ENCODE measurements at places on chromosomes 16 and 17. TPM values are rescaled to one million over a fixed set of nuclear protein-coding genes. Genes with fewer than 3 reads are reported as not detected.

UBE2O gene
- total RNA-seq: 62.4 TPM

DNA sequence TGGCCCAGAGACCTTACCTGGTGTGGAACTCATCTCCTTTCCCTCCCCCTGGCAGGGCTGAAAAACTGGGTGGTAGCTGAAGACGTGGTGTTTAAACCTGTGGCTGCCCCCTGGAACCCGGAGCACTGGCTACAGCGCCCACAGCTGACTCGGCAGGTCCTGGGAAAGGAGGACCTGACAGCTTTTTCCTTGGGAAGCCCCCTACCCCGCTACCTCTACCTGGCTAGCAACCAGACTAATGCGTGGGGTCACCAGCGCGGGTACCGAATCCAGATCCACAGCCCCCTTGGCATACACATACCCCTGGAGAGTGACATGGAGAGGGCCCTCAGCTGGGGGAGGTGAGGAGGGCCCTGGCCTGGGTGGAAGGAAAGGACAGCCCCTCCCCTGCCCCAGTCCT lies 2.0 kb upstream of the AOC3 start:
- no peak overlapping the region for H3K27ac ChIP-seq
- DNase-seq: no peak
- H3K27me3 ChIP-seq: no peaks in the 10 kb centered on the region
- H3K4me3 ChIP-seq: no peak overlapping the region

GRCh38 chr16:89119166-89119621 lies 25.5 kb downstream of the ACSF3 start:
- peaks cover 36% of the 10 kb centered on the region for H3K4me1 ChIP-seq
- no peak overlapping the region for H3K4me3 ChIP-seq
- H3K27me3 ChIP-seq: no peaks in the 10 kb centered on the region
- DNase-seq: peak; percentile 41

SGSM2 gene
- total RNA-seq: 139 TPM

DNA sequence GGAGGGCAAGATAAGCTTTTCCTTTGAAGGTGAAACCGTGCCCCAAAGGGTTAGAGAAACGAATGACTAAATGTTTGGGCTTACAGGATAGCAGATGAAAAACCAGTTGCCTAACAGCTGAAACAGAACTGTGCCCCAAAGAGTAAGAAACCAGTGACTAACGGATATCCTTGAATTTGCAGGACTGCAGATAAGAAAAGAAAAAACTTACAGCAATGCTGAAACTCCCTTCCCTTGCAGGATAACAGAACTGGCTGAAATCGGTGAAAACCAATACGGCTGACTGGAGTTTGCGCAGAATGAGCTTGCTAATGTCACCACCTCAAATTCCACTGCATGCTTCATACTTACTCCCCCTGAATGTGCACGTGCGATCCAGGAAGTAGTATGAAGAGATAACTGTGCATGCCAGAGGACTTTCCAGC lies 175.2 kb upstream of the NLRP1 start:
- no peaks in the 10 kb centered on the region for H3K4me1 ChIP-seq
- no peak overlapping the region for H3K27ac ChIP-seq
- no peak overlapping the region for H3K4me3 ChIP-seq
- no peaks in the 10 kb centered on the region for H3K36me3 ChIP-seq
- H3K27me3 ChIP-seq: peaks cover 7% of the 10 kb centered on the region
- no peak for DNase-seq

SLC12A3 gene
- total RNA-seq: 5.3 TPM

OTOP2 gene
- not detected for total RNA-seq

DNA sequence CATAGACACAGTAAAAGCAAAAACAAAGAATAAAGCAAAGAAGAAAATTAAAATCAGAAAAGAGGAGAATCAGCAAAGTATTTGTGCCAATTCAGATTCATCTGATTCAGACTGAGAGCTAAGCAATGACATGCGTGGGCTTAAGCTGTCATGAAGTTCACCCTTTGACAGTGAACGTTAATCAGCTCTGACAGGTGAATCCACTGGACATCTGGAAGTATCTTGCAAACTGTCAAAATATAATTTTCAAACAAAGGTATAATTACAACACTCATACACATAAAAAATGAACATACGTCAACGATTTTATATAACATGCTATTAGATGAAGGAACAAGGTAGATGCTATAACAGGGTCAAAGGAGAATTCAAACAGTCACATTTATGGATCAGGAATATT lies 596.3 kb upstream of the SALL1 start:
- DNase-seq: no peak
- H3K27ac ChIP-seq: no peak overlapping the region
- H3K36me3 ChIP-seq: no peaks in the 10 kb centered on the region
- H3K4me1 ChIP-seq: no peaks in the 10 kb centered on the region
- no peak overlapping the region for H3K4me3 ChIP-seq
- H3K27me3 ChIP-seq: no peaks in the 10 kb centered on the region

CTRB2 gene
- not detected for total RNA-seq

GRCh38 chr16:55568207-55568606 lies 1.7 kb downstream of the CAPNS2 start:
- no peaks in the 10 kb centered on the region for H3K36me3 ChIP-seq
- H3K4me3 ChIP-seq: no peak overlapping the region
- H3K4me1 ChIP-seq: no peaks in the 10 kb centered on the region
- no peak overlapping the region for H3K27ac ChIP-seq
- no peaks in the 10 kb centered on the region for H3K27me3 ChIP-seq
- DNase-seq: no peak

IGF2BP1 gene
- 0.27 TPM for total RNA-seq

DNA sequence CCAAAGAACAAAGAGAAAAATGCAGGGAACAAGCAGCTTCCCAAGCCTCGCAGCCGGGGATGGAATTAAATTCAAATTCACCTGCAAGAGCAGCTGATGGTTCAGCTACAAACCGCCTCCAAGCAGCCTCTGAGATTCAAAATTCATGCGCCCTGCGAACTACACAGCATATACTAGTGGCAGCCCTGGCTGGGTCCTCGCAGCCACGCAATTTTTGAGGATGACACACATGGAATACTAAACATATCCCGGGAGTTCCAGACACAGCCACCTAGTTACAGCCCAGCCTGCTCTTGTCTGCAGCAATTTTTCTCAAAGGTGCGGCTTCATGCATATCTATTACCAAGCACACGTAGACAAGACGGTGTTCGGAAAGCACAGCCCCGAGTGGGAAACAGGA lies 35.9 kb upstream of the KIFC3 start:
- no peak for DNase-seq
- H3K27me3 ChIP-seq: no peaks in the 10 kb centered on the region
- H3K36me3 ChIP-seq: no peaks in the 10 kb centered on the region
- no peaks in the 10 kb centered on the region for H3K4me1 ChIP-seq
- no peak overlapping the region for H3K4me3 ChIP-seq

- no peak overlapping the region for H3K27ac ChIP-seq
- no peak overlapping the region for H3K4me3 ChIP-seq
- no peak for DNase-seq
- no peaks in the 10 kb centered on the region for H3K4me1 ChIP-seq
These were observed 40.8 kb downstream of the MRC2 start for GRCh38 chr17:62668091-62668804.

GRCh38 chr17:69949496-69949895 lies 125.5 kb upstream of the KCNJ16 start:
- no peak for DNase-seq
- H3K27me3 ChIP-seq: no peaks in the 10 kb centered on the region
- no peak overlapping the region for H3K27ac ChIP-seq
- H3K36me3 ChIP-seq: no peaks in the 10 kb centered on the region
- no peak overlapping the region for H3K4me3 ChIP-seq

DNA sequence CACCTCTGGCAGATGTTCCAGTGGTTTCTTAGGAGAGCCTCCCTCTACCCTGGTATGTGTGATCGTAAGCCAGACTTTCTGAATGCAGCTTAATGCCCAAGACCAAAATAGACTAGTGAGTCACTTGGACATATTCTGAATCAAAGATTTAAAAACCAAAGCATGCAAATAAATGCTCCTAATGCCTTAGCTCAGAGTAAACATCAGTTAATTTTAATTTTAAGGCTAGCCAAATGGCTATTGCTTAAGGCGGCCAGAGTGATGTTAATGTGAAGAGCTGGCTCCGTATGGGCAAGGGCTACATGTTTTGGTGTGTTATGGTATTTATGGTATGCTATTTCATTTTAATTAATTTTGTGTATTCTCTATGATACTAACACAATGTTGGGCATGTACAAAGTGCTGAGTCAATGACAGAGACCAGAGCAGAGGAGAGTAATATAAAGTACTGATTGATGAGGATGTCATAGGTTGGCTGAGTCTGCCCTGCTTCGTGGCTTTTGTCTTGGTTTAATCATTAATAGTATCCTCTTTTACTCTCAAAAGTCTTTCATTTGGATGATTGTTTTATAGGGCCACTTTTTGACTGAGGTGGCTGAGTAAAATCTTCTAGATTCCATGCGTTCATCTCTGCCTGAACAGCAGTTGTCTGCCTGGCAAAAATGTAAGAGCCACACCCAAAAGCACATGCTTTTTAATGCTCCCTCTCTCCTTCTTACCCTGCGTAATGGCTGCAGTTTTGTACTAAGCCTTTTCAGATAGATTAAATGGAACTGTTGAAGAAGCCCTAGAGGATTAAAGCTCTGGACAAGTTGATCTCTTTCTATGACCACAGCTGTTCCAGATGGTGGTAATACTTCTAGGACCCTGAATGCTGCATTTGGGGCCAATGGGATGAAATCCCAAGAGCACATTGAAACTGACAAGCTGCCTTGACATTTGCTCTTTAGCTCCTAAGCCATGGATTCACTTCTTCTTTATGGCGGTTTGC lies 59.6 kb downstream of the MAP2K6 start:
- H3K27me3 ChIP-seq: no peaks in the 10 kb centered on the region
- H3K27ac ChIP-seq: no peak overlapping the region
- no peak for DNase-seq
- no peaks in the 10 kb centered on the region for H3K4me1 ChIP-seq
- H3K4me3 ChIP-seq: no peak overlapping the region

GRCh38 chr17:13753154-13753553 lies 151.4 kb upstream of the HS3ST3A1 start:
- no peaks in the 10 kb centered on the region for H3K4me1 ChIP-seq
- DNase-seq: no peak
- H3K36me3 ChIP-seq: no peaks in the 10 kb centered on the region
- H3K27ac ChIP-seq: no peak overlapping the region
- no peaks in the 10 kb centered on the region for H3K27me3 ChIP-seq
- H3K4me3 ChIP-seq: no peak overlapping the region

- no peak overlapping the region for H3K27ac ChIP-seq
- no peaks in the 10 kb centered on the region for H3K36me3 ChIP-seq
- no peak overlapping the region for H3K4me3 ChIP-seq
These were observed 127.1 kb downstream of the DYNLRB2 start for GRCh38 chr16:80667925-80668324.

DNA sequence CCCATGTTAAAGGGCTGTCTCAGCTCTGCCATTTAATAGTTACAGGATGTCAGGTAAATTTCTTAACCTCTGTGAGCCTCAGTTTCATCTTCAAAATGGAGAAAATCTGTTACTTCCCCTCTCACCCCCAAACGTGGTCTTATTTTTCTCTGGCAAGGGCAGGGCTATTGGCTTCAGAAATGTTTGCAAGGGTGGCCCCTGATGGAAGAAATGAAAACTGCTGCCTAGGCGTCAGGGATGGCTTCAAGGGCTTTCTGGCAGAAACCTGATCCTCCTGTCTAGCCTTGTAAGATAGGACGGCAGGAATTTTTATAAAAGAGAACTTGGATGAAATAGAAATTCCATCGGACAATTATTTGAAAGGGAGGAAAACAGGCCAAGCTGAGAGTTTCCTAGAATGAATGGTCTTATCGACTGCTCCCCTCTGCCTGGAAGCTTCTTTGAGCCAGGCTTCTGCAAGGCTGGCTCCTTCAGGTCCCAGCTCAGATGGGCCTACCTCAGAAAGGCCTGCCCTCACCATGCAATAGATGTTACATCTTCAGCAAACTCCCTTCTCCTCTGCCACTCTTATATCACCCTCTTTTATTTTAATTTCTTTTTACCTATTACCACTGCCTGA lies 43.0 kb upstream of the TANGO6 start:
- H3K36me3 ChIP-seq: no peaks in the 10 kb centered on the region
- no peak overlapping the region for H3K4me3 ChIP-seq
- H3K27me3 ChIP-seq: no peaks in the 10 kb centered on the region
- H3K4me1 ChIP-seq: no peaks in the 10 kb centered on the region
- H3K27ac ChIP-seq: no peak overlapping the region
- DNase-seq: peak; percentile 53

CLEC18B gene
- total RNA-seq: 1.6 TPM

DNA sequence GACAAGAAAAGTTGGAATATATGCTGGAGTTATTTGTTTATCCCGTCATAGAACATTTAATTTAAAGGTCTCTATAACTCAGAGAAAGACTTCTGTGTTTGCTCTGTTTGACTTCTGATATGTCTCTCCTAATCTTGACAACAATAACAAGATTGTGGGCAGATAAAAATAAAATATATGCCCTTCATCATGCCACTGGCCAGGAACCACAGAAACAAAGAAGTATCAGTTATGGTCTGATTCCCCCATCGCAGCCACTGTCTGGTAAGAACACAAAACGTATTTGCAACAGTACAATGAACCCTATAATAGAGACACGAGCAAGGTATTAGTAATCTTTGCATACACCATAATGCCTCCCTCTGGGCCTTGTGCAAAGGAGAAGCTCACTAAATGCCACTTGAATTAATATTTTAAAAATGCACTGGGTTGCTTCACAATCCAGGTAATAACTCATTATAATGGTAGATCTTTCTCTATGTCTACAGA lies 1498.3 kb downstream of the CDH11 start:
- no peaks in the 10 kb centered on the region for H3K27me3 ChIP-seq
- H3K36me3 ChIP-seq: no peaks in the 10 kb centered on the region
- no peak for DNase-seq
- H3K4me3 ChIP-seq: no peak overlapping the region

GPRC5B gene
- not detected for total RNA-seq

DNA sequence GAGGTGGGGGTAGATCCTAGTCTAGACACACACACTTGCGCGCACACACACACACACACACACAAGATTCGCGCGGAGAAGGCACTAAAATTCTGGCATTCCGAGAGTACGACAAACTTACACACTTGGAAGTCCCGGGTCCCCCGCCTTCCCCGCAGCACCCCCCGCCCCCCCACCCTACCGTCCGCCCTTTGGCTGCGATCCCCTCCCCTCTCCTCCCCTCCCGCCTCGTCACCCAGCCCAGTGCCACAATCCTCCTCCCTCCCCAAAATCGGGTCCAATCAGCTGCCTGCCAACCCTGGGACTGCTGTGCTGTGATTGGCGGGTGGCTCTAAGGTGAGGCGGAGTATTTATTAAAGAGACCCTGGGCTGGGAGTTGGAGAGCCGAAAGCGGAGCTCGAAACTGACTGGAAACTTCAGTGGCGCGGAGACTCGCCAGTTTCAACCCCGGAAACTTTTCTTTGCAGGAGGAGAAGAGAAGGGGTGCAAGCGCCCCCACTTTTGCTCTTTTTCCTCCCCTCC lies at the start of gene SOX9:
Gene SOX9, plus strand, starts transcription at position 379 of the 522 bp plus-strand sequence. CDS start 372 bp downstream, outside the sequence.
- H3K27ac ChIP-seq: no peak within 1 kb of the TSS
- no peaks in the 10 kb centered on the region for H3K36me3 ChIP-seq
- peaks cover 14% of the 10 kb centered on the region for H3K4me1 ChIP-seq
- no peak within 1 kb of the TSS for H3K4me3 ChIP-seq
- H3K27me3 ChIP-seq: no peaks in the 10 kb centered on the region

WFIKKN2 gene
- not detected for total RNA-seq

DBNDD1 gene
- total RNA-seq: 2.1 TPM

All from B cell (primary cell).